ENCODE measurements at places on chromosomes 7 and 10. TPM values are rescaled to one million over a fixed set of nuclear protein-coding genes. Genes with fewer than 3 reads are reported as not detected.

Gene CYP3A5
- total RNA-seq = 0.48 TPM

- no peak for DNase-seq
Observed at GRCh38 chr7:105940109-105940508, 23.0 kb upstream of the CDHR3 start.

DNA sequence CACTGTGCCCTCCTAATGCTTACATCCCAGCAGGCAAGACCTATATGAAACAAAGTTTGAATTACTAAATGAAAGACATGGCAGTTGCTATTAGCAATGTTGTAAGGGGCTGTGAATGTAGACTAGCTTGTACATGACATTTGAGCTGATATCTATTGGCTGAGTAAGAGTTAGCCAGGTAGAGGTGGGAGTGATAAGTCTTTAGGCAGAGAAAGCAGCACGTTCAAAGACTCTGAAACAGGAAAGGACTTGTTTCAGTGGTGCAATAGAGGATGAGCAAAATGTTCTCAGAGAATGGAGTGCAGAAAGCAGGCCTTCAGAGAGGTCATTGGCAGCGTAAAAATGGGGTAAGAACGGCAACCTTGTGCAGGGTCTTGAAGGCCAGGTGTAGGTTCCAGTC lies 687.6 kb downstream of the AUTS2 start:
- DNase-seq = no peak

GRCh38 chr7:51351661-51352060 lies 35.1 kb upstream of the COBL start:
- DNase-seq = no peak

- DNase-seq = no peak
Observed at GRCh38 chr10:43912469-43912868, 263.8 kb upstream of the ZNF32 start.

GRCh38 chr10:60901561-60902235 lies 42.3 kb downstream of the RHOBTB1 start:
- DNase-seq = no peak

GRCh38 chr7:159172400-159172799 lies 27.7 kb upstream of the VIPR2 start:
- no peak for DNase-seq

Gene HMX3
- not detected for total RNA-seq

DNA sequence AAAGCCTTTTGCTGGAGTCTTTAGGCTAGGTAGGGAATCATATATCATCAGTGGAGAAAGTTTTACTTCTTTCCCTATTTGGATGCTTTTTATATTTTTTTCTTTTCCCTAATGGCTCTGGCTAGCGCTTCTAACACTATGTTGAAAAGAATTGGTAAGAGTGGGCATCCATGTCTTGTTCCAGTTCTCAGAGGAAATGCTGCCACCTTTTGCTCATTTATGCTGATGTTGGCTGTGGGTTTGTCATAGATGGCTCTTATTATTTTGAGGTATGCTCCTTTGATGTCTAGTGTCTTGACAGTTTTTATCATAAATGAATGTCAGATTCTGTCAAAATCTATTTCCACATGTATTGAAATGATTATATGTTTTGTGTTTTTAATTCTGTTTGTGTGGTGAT lies 1544.1 kb downstream of the REEP3 start:
- DNase-seq = no peak

DNA sequence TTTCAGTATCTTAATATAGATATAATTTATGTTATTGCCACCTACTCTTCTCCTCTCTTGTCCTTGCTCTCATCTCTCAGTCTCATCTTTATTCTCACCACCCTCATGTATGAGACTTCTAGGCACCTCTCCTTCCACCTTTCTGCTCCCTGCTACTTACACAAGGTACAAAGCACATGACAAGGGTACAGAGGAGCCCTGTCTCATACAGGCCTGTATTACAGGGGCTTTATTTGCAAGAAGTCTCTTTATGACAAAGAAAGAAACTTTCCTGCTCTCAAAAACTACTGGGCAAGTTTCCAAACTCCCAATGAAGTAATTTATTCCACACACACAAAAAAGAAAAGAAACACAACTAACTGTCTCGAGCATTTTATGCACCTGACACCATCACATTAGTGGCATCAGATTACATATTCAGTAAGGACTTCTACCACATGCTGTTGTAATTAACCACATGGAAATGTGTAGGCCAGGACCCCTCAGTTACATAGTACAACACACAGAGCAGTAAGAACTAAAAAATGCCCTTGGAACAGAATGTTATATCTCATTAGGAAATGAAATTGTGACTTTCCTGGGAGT lies 253.1 kb downstream of the FZD1 start:
- DNase-seq = no peak

DNA sequence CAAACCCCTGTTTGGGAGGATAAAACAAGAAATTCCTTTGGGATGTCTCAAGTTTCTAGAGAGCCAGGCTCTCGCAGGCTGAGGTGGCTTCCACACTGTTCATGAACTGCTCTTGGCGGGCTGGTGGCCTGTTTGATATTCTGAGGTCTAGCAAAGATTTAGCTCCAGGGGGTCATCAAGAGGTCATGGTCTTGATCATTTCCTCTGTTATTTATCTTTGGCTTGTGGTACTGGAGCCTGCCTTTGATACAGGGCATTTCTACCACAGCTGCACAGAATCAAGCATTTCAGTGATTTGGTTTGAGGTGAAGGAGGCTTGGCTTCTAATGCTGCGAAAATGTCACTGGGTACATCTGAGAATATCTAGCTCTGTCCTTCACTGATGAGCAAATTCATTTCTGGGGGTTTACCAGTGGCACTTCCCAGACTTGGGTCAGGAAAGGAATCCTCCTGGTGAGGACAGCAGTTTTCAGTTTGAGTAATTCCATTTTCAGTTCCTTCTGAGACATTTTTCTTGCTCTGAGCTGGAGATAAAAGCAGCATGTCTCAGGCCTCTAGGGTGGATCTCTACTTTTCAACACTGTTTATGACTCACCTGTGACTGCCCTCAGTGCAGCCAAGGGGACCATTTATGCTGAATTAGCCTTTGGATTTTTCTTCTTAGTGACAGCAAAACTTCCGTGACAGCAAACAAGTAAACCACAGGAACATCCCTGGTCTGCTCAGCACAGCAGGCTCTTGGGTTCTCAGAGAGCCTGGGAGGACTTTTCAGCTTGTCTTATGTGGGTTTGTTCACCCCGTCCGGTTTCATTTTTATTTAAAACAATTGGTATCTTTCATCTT lies 312.0 kb downstream of the RNLS start:
- DNase-seq = peak; percentile 57

DNA sequence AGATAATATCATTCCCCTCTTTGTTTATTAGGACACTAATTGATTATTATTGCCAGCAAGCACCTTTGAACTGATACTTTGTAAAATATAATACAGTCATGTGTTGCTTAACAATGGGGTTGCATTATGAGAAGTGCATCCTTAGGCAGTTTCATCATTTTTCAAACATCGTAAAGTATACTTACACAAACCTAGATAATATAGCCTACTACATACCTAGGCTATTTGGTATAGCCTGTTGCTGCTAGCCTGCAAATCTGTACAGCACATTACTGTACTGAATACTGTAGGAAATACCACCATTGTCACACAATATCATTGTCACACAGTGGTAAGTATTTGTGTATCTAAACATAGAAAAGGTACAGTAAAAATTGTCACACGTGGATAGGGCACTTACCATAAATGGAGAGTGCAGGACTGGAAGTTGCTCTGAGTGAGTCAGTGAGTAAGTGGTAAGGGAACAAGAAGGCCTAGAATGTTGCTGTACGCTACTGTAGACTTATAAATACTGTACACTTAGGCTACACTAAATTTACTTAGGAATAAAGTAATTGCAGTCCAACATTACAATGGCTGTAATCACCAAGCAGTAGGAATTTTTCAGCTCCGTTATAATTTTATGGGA lies 70.7 kb downstream of the LCOR start:
- no peak for DNase-seq

DNA sequence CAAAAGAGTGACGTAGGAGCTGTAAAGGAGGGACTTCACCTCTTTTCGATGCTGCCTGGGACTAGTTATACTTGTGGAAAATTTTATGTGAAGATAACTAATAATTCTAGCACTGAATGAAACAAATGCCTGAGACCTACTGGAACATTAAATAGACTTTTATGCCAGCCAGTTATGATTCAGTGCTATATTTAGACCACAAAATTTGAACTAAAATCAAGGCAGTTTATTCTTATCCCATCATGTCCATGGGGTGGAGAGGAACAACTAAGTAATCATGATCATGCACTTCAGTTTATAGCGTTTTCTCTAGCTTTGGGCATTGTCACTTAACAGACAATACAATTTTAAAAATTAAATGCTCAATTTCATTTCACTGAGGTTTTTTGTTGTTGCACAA lies 76.7 kb downstream of the ZEB1 start:
- DNase-seq = no peak

- DNase-seq = no peak
Observed at GRCh38 chr7:11786186-11786585, 45.8 kb downstream of the THSD7A start.

- no peak for DNase-seq
Observed at GRCh38 chr10:620417-620816, 69.1 kb downstream of the DIP2C start.

All from HFFc6 (cell line).